Astrocyte of the hippocampus (primary cell): ENCODE measurements at places on chromosomes 6 and 20.
A peak's percentile ranks its signal among the peaks of the same experiment; 100 is the strongest.

DNA sequence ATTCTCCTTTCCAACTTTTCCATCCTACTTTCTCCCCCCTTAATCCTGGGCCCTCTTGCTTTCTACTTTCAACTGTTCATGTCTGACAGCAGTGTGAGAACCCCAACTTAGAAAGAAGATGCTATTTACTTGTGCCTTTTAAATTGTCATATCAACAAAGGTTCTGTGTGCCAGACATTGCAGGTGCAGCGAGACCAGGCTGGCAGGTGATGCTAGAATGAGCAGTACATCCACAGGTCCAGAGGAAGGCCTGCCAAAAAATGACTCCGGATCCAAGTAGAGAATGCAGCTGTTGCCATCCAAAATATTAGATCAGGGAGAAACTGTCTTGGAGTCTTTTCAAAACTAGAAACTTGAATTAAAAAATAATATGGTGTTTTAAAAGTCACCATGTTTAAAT is 510.5 kb downstream of the LMBRD1 start:
- DNase-seq = no peak

DNA sequence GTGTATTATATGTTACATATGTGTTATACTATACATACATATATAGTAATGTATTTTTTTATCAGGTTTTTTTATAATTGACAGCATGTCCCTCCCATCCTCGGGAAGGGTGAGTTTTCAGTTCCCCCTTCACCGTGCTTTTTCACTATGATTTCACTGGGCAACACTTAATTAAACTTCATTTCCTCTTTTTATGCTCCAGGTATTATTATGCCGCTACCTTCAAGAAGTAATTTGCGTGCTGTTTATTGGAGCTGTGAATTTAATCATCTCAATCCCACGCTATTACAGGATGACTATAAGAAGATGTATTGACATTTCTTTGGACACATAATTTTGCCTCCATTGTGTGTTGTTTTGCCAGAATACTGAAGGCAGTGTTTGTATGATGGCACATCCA is 228.6 kb downstream of the SAMD5 start:
- no peak for DNase-seq

GRCh38 chr20:41306061-41306727 is 11.3 kb downstream of the ZHX3 start:
- no peak for DNase-seq

DNA sequence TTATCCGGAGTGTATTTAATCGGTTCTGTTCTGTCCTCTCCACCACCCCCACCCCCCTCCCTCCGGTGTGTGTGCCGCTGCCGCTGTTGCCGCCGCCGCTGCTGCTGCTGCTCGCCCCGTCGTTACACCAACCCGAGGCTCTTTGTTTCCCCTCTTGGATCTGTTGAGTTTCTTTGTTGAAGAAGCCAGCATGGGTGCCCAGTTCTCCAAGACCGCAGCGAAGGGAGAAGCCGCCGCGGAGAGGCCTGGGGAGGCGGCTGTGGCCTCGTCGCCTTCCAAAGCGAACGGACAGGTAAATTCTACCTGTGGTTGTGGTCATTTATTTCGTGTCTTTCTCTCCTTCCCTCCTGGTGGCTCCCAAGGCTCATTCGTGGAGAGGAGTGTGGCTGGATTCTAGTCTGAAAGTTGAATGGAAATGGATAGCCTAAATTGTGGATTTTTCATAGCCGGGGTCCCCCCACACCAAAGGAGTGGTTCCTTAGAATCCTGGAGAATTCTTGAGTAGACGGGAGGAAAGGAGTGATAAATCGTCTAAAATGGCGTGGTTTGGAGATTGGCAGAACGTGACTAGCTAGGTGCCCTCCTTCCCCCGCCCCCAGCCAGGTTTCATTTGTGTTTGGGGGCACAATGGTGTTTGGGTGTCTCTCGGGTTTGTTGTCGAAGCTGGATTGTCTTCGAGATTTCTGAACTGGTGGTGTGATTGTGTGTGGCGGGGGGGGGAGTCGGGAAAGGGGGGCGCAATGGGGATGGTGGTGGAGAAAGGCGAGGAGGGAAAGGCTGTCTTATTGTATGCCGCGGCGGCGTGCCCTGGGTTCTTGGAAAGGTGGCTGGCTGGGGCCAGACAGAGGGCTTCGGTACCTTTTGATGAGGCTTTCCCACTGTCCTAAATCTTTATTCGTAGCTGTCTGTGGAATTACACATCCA is 673 bp downstream of the MARCKS start:
- peak; percentile 70 for DNase-seq

- peak; percentile 10 for DNase-seq
Measured at GRCh38 chr6:12265791-12266190, 24.4 kb upstream of the EDN1 start.

DNA sequence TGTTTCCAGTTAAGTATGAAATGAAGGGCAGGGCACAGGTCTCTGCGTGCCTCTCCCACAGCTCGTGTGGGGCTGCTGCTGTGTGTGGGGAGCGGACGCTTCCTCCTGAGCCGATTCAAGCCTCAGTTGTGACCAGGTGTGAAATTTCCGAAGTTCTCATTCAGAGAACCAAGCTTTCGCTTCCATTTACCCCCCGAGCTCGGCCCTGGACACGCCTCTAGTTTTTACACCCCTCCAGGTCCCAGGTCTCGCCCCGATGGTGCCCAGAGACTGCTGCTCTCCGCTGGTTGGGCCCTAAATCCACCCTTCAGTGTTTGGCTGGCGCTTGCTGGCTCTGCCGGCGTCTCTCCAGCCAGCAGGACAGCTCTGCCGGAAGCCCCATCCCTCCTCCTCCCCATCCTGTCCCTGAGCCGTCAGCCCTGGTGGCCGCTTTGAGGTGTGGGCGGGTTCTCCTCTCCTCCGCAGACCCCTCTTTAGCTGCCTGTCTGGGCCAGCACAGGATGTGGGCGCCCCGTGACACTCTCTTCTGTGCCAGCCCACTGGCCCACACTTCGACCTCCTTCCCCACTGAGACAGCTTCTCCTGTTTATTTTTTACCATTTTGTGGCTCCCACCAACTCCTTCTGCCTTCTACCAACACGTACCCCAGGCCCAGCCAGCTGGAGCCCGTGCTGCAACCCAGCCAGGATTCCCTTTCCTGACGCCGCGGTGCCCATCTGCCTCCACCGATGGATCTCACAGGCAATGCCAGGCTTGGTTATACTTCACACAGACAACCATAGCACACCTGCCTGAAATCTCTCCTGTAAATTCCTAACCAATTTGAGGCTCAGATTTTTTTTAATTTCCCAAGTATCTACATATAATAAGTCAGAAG is 142.8 kb downstream of the DLL1 start:
- DNase-seq = no peak

- peak; percentile 12 for DNase-seq
Measured at GRCh38 chr6:146582857-146583256, 15.9 kb upstream of the ADGB start.

DNA sequence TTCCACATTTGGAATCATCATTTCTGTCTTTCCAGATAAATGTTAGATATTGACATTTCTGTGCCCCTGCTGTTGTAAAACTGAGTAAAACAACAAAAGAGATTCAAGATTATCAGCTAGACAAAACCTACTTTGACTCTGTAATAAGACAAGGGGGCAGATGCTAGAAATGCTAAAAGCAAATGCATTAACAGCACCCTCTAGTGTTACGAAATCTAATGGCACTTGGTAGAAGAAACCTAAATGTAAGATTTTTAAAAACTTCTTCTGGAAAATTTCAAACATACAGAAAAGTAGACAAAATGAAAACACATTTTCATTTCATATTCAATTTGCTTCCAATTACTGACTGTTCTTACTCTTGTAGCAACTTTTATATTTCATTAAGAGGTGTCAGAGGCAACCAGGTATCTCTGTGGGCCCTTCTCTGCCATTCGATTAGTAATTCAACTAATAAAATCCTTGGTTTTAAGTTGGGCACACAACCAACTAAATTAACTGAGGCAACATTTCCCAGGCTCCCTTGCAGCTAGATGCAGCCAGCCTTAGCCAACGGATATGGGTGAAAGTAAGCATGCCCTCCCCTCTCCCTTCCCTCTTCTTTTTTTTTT is 45.0 kb downstream of the SLC23A2 start:
- DNase-seq = peak; percentile 75

DNA sequence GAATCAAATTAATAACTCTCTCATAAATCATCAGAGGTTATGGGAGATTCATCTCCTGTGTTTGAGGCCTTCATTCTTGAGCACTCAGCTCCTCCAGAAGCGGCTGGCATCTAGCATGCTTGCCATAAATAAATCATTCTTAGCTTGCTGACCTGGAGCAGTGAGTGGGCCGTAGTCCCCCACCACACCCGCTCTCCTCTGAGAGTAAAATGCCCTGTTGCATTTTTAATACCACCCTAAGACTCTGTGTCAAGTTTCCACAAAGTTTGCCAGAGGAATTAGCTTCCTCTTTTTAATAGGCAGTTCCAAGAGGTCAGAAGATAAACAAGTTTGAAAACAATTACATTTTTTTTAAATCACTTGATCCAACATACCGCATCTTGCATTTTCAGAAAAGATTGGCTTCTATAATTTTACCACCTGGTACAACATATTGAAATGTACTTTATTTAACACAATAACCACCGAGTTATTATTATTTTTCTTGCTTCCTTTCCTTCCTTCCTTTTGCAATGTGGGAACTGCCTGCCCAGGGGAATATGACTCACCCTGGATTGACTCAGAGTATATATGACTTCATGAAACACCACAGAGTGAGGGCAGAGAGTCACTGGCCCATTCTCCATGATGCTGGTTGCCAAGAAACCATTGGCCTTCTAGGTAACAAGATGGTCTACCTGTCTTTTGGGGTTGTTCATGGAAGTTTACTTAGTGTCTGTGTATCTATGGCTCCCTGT is 29.4 kb upstream of the CLIC5 start:
- peak; percentile 89 for DNase-seq

- DNase-seq = no peak
Measured at GRCh38 chr20:50418890-50419642, 91.1 kb upstream of the PTPN1 start.

DNA sequence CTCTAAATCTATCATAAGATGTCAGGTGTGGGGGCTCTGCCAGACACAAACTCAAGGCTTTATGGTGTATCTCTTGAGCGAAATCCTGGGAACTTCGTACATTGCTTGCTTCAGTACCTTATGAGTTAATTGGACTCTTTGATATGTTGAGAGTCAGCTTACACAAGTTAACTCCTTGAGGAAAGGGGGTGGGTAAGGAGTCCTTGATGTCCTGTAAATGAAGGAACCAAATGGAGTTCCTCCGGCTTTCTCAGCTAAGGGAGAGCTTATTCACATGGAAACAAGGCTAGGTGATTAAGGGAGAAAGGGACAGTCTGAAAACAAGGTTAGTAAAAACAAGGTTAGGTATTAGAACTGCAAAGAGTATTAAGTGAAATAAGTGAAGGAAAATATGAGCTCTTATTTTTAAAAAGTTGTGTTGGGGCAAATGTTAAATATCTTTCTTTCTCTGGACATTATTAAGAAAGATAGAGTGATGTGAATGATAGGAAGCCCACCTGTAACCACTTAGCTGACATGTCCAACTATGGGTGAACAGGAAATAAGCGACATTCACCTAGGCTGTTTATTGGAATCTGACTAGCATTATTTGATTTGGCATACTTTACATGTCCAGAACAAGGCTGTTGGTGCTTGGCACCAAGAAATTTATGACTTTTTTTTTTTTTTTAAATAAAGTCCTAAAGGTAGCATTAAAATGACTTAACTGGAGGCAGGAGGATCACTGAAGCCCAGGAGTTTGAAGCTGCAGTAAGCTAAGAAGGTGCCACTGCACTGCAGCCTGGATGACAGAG is 26.5 kb downstream of the GTF2H5 start:
- DNase-seq = no peak

DNA sequence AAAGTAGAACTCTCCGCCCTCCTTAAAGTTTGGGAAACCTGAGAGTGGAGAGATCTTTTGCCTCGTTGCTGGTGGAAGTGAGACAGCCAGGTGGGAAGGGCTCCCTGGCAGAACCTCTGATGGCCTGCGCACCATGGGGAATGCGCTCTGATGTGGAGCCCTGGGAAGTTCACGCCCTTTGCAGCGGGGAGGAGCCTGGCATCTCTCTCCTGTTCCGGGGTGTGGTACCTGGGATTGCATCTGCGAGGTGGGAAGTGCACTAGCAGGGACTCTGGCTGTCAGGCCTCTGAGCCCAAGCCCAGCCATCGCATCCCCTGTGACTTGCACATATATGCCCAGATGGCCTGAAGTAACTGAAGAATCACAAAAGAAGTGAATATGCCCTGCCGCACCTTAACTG is 159.8 kb downstream of the AKAP7 start:
- no peak for DNase-seq

GRCh38 chr6:13761361-13762036 is 49.9 kb upstream of the RANBP9 start:
- DNase-seq = peak; percentile 10

GRCh38 chr6:26022132-26022472 is 59.5 kb downstream of the TRIM38 start:
- DNase-seq = peak; percentile 88

DNA sequence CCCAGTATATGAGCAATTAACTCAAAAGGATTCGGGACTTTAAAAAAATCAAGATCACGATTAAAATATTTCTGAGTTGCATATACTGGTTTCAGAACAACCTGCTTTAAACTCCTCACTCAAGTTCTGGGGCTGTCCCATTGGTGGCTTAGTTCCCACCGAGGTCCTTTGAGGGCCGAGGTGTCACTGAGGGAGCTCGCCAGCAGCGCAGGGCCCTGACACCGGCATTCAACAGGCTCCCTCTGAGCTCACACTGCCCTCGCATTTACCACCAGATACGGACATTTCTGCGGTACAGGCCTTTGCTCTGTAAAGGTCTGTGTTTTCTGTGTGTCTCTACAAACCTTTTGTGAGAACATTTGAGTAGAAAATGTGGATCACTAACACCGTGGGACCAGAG is 24.4 kb upstream of the BNIP5 start:
- no peak for DNase-seq

DNA sequence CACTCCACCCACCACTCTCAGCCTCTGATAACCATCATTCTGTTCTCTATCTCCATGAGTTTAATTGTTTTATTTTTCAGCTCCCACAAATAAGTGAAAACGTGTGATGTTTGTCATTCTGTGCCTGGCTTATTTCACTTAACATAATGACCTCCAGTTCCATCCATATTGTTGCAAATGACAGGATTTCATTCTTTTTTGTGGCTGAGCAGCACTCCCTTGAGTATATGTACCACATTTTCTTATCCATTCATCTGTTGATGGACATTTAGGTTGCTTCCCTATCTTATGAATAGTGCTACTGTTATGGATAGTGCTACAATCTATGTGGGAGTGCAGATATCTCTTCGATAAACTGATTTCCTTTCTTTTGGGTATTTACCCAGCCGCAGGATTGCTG is 103.3 kb upstream of the PDE7B start:
- no peak for DNase-seq

DNA sequence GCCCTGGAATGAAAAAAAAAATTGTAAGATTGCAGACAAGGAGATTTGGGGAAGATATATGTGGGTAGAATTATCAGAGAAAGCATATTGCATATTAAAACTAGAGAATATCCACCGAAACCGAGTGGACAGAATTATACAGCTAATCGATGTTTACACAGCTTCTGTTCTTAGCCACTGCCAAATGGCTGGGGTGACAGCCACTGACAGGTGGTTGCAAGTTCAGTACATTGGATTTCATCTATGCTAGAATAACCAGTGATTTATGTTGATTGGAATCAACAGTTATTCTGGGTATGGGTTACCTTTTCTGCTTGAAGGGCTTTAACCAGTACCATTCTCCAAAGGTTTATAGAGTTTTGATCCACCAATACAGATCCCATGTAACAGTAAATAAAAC is 48.4 kb upstream of the THEMIS start:
- no peak for DNase-seq
